ENCODE measurements at places on chromosomes 5 and 9.

- DNase-seq = no peak
Measured at GRCh38 chr5:26649000-26649399, 389.4 kb downstream of the CDH9 start.

- no peak for DNase-seq
Measured at GRCh38 chr5:14557791-14558415, 23.7 kb upstream of the OTULINL start.

- no peak for DNase-seq
Measured at GRCh38 chr9:77883846-77884771, 147.5 kb downstream of the GNAQ start.

DNA sequence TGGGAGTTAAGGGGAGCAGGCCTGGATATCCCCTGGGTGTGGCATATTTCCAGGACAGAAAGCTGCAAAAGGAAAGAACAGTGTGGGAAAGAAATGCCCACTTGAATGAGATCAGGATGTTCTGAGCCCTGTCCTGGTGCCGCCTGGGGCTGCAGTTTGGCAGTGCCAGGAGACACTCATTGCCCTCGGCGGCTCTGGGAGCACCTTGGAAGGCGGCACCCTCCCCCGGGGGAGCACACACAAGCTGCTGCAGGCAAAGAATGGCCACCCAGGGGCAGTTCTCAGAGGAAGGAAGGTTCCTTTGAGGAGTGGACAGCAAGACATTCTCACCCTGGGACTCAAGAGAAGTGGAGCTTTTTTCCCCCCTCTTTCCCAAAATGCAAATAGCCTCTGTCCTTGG is 305.3 kb downstream of the NTRK2 start:
- no peak for DNase-seq

- DNase-seq = no peak
Measured at GRCh38 chr9:120378680-120379079, 201.3 kb downstream of the CDK5RAP2 start.
